ENCODE measurements at places on chromosomes 5 and 9. TPM values are rescaled to one million over a fixed set of nuclear protein-coding genes. Genes with fewer than 3 reads are reported as not detected.

GNA14 gene
- total RNA-seq, result 6.3 TPM

PCDH1 gene
- 13.6 TPM for total RNA-seq

PCDHA1 gene
- 0.11 TPM for total RNA-seq

- no peaks in the 10 kb centered on the region for H3K36me3 ChIP-seq
- H3K27me3 ChIP-seq, result no peaks in the 10 kb centered on the region
- H3K4me3 ChIP-seq, result no peak overlapping the region
- H3K27ac ChIP-seq, result no peak overlapping the region
- no peaks in the 10 kb centered on the region for H3K4me1 ChIP-seq
- DNase-seq, result no peak
These were observed 49.1 kb upstream of the GADD45G start for GRCh38 chr9:89555451-89556375.

- H3K27ac ChIP-seq, result peak overlapping the region; percentile 11
- H3K4me3 ChIP-seq, result no peak overlapping the region
- peaks cover 13% of the 10 kb centered on the region for H3K4me1 ChIP-seq
- H3K36me3 ChIP-seq, result no peaks in the 10 kb centered on the region
- no peaks in the 10 kb centered on the region for H3K27me3 ChIP-seq
These were observed 294.8 kb upstream of the KLF4 start for GRCh38 chr9:107784235-107784958.

DNA sequence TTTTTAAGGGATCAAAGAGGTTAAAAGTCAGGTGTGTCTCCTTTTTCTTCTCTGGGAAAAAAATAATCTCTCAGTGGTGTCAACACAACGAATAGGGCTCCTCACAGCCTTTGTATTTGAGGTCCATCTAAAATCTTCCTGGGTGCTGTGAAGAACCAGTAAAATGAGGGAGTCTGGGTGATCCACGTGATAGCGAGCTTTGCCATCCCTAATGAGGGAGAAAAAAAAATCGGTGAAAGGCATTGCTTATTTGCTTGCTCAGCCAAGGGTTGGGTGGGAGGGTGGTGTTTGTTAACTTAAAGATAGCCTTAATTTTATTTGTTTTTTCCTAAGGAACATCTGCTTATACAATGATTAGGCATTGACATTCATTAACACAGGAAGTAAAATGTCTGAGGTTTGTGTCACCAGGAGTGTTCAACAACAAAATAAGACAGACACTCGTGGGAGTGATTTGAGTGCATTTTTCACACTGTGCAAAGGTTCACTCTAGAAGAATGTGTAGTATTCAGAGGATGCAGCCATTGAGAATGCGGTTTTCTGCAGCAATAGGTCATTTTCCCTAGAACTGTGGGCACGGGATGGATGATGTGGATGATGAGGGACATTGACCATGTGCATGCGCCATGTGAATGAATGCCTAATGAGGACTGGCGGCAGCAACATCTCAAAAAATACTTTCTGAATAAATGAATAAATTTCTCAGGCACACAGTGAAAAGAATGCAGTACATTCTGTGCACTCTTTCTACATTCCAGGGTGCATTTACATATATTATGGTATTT is 369.5 kb downstream of the NTRK2 start:
- H3K27me3 ChIP-seq, result no peaks in the 10 kb centered on the region
- H3K4me3 ChIP-seq, result no peak overlapping the region
- no peaks in the 10 kb centered on the region for H3K36me3 ChIP-seq
- no peaks in the 10 kb centered on the region for H3K4me1 ChIP-seq
- DNase-seq, result no peak
- H3K27ac ChIP-seq, result no peak overlapping the region

DNA sequence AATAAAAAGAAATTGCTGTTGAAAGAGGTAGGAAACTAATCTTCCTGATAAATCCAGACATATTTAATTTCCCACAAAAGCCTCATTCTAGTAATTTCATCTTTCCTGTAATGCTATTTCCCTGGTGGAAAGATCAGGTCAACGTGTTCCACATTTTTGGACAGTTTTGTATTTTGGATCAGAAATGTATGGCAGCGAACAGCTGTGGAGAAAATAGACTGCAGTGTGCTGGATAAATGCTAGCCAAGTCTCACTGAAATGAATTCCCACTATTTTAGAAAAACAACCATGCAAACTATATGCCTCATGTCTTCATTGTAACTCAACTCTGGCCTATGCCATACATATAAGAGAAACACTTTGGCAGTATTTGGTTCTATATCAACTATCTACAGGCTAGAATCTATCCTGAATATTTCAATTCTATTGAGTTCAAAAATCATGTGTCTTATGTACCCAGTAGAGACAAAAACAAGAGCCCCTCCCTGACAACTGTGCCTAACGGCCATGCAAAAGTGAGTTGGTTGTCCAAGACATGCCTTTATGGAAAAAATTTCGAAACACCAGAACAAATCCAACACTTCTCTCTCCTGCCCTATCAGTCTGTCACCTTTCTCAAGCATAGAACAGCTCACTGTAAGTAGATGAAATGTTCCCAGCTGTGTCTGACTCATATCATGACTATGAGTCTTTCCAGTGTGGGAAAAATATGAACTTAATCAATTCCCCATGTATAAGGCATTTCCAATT is 191.3 kb upstream of the NREP start:
- no peak overlapping the region for H3K4me3 ChIP-seq
- H3K27me3 ChIP-seq, result no peaks in the 10 kb centered on the region
- no peak for DNase-seq
- H3K36me3 ChIP-seq, result no peaks in the 10 kb centered on the region
- H3K27ac ChIP-seq, result no peak overlapping the region

Measured in adrenal gland (tissue), 19 donors.